Stimulated activated CD8-positive, alpha-beta memory T cell treated with anti-CD3 and anti-CD28 coated beads, Interleukin-2, amount 100 ng/mL, for 1 hour (primary cell): ENCODE measurements at places on chromosomes 12 and 14.

- DNase-seq: no peak
These were observed at the start of gene A2M for GRCh38 chr12:9115731-9116559. TSS of gene A2M (minus strand) at chr12:9115919. CDS start at chr12:9115849, 70 bp downstream.

GRCh38 chr12:128551266-128551665 is 272.5 kb downstream of the SLC15A4 start:
- no peak for DNase-seq

- DNase-seq: no peak
These were observed 17.7 kb downstream of the SLC4A8 start for GRCh38 chr12:51442324-51442723.

- DNase-seq: no peak
These were observed 51.8 kb downstream of the TRAF3 start for GRCh38 chr14:102829016-102829548.

DNA sequence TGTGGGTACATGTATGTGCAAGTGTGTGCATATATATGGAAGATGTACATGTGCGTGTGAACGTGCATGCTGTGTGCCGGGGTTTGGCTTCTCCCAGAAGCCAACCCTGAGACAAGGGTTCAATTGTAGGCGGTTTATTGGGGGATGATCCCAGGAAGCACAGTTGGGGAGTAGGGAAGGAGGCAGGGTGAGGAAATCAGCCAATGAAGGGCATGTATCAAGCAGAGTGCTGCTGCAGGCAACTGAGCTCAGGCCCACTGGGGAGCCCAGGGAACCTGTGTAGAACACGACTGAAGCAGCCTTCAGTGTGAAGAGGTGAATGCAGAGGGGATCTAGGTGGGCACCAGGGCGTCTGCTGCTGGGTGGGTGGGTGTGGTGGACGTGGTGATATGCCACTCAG is 21.6 kb downstream of the SYNDIG1L start:
- no peak for DNase-seq

- DNase-seq: no peak
These were observed 531 bp upstream of the EML1 start for GRCh38 chr14:99792551-99793212.

- DNase-seq: no peak
These were observed 110.3 kb downstream of the SINHCAF start for GRCh38 chr12:31215518-31216232.

DNA sequence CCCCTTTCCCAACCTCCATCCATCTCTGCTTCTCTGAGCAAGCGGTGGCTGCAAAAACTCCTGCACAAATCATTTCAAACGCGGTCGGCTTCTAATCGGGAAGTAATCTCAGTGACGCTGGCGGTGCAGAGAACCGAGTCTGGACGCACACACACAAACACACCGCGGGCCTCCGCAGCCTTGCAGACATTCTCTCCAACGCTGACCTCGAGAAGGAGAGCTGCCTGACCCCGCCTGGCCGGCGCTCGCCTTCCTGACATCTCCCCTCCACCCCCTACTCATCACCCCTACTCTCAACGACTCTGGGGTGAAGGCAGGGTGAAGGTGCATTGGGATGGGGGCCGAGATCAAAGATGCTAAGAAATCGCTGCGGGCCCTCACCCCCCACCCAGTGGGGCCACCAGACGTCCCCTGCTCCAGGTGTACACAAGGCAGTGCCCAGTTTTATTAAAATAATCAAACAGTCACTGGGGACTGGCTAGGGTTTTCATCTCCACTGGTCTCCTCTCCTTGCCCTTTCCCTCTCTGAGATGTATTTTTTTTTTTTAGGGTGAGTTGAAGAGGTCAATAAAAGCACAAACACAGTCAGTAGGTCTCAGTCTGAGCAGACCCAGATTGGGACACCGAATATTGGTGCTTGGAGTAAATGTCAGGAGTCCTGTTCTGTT is 506 bp upstream of the TBX5 start:
- DNase-seq: no peak

- no peak for DNase-seq
These were observed 721 bp downstream of the CABP1 start for GRCh38 chr12:120640861-120641833.

DNA sequence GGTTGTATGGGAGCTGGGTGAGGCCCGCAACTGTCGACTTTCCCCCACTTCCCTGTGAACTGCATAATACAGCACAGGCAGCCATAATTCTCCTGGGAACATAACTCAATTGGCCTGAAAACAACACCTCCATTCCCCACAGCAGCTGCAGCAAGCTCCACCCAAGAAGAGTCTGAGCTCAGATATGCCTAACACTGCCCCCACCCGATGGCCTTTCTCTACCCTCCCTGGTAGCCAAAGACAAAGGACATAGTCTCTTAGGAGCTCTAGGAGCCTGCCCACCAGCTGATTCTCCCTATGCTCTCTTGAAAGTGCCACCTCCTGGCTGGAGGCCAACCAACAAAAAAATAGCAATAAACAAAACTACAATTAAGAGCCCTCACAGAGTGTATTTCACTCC is 542.7 kb upstream of the LMO3 start:
- DNase-seq: no peak

DNA sequence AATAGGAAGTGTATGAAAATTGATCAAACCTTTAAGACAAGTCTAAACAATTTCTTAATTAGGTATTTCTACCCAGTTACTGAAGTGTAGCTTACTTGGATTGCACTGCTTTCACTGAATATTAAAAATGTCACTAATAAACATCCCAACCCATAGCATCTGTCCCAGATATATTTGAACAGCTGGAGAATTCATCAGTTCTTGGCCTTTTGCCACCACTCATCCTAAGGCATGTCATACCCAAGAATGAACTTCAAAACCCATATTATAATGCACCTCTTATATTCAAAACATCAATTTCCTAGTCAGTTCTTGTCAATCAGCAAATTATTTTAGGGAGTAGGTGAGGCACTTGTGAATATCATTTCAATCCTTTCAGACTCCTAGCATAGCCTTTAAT is 392.3 kb downstream of the PAWR start:
- DNase-seq: no peak

DNA sequence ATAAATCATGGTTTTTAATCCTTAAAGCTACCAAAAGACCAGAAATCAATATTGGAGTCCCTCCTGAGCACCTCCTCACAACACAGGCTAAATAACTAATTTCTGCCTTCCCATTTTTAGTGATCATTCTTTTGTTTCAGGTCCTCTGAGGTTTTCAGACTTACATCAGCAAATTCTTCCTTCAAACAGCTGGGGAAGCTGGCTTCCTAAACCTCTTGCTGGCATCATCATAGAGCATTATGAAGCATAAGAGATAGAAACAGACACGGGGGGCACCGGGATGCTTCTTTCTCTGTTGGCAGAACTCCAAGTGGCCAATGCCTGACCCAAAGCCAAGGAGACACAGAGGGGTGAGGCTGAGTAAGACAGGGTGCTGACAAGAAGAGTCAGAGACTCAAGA is 47.9 kb upstream of the DBX2 start:
- DNase-seq: no peak

GRCh38 chr12:52884526-52885293 is 20.2 kb downstream of the KRT8 start:
- DNase-seq: peak; percentile 67

DNA sequence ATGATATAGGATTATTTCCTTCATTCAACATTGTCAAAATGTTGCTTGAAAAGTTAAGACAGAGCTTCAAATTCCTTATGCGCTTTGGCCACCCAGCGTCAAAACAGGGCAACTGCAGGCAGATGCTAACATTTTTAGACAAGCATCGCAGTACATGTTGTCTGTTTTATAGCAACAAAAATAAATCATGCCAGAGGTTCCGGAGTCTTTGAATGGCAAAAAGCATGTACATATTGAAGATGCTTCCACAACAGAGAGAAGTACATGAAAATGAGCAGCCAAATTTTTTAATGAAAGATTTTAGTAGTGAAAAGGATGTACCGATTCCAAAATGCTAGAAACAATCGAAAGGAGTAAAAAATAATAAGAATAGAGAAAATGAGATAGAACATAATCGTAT is 49.8 kb upstream of the USP15 start:
- DNase-seq: no peak

DNA sequence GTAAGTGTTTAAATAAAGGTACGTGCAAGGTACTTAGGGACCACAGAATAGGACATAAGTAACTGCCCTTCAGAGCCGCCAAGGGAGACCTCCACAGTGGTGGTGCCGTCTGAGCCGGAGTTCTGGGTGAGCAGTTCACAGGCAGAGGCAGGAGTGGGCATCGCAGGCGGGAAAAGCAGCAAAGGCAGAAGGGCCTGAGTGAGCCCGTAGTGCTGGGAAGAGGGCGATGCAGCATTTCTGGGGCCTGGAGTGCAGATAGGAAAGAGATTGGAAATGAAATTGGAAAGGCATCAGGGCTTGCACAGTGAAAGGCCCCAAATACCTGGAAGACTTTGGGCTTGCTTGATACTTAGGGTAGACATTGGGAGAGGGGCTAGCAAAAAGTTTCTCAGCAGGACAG is 32.9 kb downstream of the EVL start:
- no peak for DNase-seq

GRCh38 chr12:108568338-108569154 is 6.2 kb downstream of the ISCU start:
- peak; percentile 30 for DNase-seq

GRCh38 chr12:94863321-94864035 is 140.0 kb downstream of the NDUFA12 start:
- DNase-seq: no peak

GRCh38 chr14:105944632-105945610 is 418.5 kb downstream of the TMEM121 start:
- DNase-seq: peak; percentile 61

DNA sequence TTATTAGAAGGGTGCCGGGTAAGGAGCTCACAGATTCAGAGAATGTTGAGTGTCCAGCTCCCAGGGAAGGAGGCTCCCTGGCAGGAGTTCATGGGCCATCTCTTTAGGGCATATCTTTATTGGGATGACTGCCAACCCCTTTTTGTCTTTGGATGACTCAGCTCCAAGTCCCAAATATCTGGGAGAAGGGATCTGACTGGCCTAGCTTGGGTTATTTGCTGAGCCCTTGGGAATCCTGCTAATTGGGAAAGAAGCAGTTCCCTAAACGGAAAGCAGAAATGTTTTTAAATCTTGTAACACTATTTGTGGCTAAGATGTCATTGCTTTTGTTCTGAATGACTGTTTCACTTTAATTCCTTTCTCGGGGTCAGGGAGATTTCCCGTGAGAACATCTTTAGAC is 12.6 kb downstream of the DDX55 start:
- DNase-seq: no peak

DNA sequence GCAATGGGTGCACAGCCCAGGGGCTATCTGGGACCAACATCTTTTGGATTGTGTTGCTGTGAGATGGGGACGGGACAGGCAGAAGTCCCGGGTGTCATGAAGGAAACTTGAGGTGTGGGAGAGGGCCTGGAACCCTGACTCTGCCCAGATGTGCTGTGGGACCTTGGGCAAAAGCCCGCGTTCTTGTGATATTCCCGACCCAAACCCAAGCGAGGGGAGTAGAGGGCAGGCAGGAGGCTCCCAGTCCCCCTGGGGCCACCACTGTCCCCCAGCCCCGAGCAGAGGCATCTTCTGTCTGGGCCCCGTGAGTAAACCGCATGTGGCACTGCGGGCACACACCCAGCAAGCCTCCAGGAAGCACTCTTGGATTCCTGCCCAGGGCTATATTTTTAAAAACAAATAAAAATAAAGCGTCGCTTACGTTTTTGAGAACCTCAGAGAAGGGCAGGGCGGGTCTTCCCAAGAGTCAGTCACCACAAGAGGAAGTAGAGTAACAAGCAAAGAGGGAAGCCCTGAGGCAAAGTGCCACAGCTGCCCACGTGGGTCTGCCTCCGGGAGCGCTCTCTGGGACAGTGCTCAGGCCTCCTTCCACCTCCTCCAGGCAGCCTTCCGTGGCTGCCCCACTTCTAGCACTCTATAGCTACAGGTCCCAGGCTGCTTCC is 39.5 kb downstream of the BEGAIN start:
- no peak for DNase-seq

- no peak for DNase-seq
These were observed 26.7 kb downstream of the MED21 start for GRCh38 chr12:27048822-27049752.

- no peak for DNase-seq
These were observed 3.6 kb downstream of the NUDT4 start for GRCh38 chr12:93381161-93381975.

DNA sequence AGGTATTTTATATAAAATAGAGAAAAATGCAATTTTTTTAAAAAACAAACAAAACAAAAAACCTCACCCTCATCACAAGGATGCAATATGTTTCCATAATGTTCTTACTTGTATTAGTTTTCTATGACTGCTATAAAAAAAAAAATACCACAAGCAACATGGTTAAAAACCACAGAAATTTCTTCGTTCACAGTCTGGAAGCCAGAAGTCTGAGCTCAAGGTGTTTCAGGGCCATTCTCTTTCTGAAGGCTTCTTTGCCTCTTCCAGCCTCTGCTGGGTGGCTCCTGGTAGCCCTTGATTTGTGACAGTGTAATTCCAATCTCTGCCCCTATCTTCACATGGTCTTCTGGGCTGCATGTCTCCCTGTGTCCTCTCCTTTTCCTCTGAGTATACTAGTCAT is 21.5 kb upstream of the SSTR1 start:
- no peak for DNase-seq

DNA sequence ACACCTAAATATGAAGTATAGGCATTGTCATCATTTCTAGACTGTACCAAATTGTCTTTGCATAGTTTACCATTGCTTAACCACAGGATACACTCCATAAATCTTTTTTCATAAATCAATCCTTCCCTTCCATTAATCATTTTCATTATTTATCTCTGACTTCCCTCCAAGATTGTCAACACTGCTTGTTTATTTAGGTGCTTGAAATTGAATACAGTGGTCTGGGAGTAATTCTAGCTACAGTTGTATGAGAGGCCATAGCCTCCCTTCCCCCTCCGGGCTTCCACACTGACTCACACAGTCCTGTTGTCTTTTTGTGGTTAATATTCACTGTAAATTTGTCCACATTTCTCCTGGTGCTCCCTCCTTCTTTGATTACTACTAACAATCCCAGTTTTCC is 114.2 kb upstream of the ARID2 start:
- DNase-seq: no peak

DNA sequence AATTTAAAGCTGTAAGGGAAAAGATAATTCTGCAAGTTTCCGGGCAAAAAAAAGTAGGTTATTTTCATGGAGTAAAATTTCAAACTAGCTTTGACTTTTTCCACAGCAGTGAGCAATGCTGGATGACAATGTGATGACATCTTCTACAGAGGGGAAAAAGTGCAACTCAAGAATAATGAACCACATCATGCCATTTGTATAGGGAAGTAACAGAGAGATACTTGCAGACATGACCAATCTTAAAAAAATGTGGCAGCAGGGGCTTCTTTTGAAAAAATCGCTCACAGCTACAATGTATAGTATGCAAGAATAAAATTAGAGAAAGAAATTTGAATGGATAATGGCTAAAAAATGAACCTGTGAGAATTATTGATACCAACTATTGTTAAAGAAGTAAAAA is 115.5 kb downstream of the DHRS2 start:
- DNase-seq: no peak

GRCh38 chr12:109627633-109628032 is 54.0 kb downstream of the MVK start:
- DNase-seq: no peak

- DNase-seq: no peak
These were observed 34.2 kb upstream of the STRN3 start for GRCh38 chr14:31060253-31060875.

GRCh38 chr14:89349171-89350008 is 67.6 kb downstream of the FOXN3 start:
- DNase-seq: no peak
